Large intestine (tissue), 12 donors: ENCODE measurements at places on chromosomes 2 and 18. TPM values are rescaled to one million over a fixed set of nuclear protein-coding genes. Genes with fewer than 3 reads are reported as not detected.

DNA sequence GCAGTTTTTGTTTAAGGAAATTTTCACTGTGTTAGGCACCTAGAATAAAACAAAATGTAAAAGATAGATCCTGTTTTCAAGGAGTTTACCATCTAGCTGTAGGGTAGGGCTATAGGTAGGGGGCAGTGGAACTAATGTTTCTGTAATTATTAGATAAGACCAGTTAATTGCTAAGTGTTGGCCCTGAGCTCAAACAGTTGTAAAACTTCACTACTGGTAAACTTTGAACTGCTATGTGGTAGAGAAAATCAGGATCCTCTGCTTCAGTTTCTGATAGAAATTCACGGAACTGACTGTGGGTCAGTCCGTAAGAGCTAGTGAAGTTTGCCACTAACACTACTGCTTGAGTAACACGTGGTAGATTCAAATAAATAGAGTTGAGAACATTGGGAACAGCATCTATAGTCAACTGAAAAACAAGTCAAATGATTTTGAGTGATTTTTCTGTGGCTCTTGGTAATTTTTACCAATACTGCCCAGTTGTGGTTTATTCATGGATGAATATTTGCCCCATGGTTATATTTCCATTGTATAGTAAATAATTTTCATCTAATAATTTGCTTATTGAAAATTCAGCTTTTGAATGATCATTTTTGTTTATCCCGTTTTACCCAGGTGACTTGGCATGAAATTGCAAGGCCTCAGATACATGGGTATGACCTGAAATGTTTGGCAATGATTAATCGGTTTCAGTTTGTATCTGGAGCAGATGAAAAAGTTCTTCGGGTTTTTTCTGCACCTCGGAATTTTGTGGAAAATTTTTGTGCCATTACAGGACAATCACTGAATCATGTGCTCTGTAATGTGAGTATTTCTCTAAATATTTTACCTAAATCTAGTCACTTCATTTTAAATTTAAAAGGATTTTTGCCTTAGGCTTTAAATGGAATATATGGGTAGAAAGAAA, 26.4 kb downstream of the ELP2 start:
- no peaks in the 10 kb centered on the region for H3K27me3 ChIP-seq
- H3K27ac ChIP-seq, result peak overlapping the region; percentile 70
- H3K4me1 ChIP-seq, result peaks cover 15% of the 10 kb centered on the region
- H3K4me3 ChIP-seq, result no peak overlapping the region

Gene CABLES1
- polyA plus RNA-seq, result 11.1 TPM

GRCh38 chr2:42614838-42615237, 46.4 kb downstream of the MTA3 start:
- H3K27me3 ChIP-seq, result no peaks in the 10 kb centered on the region
- no peaks in the 10 kb centered on the region for H3K4me1 ChIP-seq
- H3K36me3 ChIP-seq, result peaks cover 38% of the 10 kb centered on the region
- H3K27ac ChIP-seq, result no peak overlapping the region

- DNase-seq, result no peak
- no peak overlapping the region for H3K27ac ChIP-seq
- H3K36me3 ChIP-seq, result no peaks in the 10 kb centered on the region
- H3K4me3 ChIP-seq, result no peak overlapping the region
Observed at GRCh38 chr2:151851761-151852160, 23.5 kb upstream of the ARL5A start.

DNA sequence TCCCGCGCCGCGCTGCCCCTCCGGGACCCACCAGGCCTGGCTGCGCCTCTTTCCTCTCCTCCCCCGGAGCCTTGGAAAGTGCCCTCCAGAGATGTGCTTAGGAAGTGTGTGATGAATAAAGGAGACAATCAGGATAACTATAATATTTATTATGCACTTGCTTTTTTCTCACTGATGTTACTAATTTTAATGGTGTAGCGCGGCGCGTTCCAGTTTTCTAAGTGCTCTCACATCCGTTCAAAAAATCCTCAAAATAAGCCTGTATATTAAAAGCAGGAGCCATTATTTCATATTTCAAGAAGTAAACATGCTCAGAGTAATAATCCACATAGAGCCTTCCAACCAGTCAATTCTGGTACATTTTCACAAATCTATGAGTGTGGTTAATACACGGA, 941 bp upstream of the MPPE1 start:
- H3K4me1 ChIP-seq, result peaks cover 11% of the 10 kb centered on the region
- H3K27ac ChIP-seq, result peak overlapping the region; percentile 99
- no peaks in the 10 kb centered on the region for H3K27me3 ChIP-seq
- H3K4me3 ChIP-seq, result peak overlapping the region; percentile 92
- H3K36me3 ChIP-seq, result peaks cover 3% of the 10 kb centered on the region
